Left ventricle myocardium inferior (tissue), 1 donor: ENCODE measurements at places on chromosomes 7 and 10. TPM values are rescaled to one million over a fixed set of nuclear protein-coding genes. Genes with fewer than 3 reads are reported as not detected.

The SUN3 gene
- not detected for total RNA-seq

DNA sequence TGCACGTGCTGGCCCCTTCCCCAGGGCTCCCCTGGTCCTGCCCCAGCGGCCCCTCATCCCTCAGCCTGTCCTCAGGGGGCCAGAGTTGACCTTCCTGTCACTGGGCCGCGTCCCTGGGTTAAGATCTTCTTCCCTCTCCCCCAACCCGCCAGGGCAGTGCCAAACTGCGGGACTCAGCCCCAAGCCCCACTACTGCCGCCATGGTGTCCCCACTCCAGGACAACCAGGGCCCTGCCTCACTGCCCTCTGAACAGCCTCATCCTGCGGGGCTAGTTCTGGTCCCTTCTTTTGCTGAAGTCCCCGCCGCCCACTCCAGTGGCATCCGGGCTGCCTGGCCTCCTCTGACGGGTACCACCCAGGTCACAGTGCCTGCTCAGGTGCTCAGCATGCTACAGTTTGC lies 37.5 kb downstream of the UNCX start:
- no peaks in the 10 kb centered on the region for H3K36me3 ChIP-seq
- no peak overlapping the region for H3K27ac ChIP-seq
- DNase-seq = no peak
- H3K4me1 ChIP-seq = no peaks in the 10 kb centered on the region
- H3K27me3 ChIP-seq = peaks cover 76% of the 10 kb centered on the region

The CCDC172 gene
- not detected for total RNA-seq

DNA sequence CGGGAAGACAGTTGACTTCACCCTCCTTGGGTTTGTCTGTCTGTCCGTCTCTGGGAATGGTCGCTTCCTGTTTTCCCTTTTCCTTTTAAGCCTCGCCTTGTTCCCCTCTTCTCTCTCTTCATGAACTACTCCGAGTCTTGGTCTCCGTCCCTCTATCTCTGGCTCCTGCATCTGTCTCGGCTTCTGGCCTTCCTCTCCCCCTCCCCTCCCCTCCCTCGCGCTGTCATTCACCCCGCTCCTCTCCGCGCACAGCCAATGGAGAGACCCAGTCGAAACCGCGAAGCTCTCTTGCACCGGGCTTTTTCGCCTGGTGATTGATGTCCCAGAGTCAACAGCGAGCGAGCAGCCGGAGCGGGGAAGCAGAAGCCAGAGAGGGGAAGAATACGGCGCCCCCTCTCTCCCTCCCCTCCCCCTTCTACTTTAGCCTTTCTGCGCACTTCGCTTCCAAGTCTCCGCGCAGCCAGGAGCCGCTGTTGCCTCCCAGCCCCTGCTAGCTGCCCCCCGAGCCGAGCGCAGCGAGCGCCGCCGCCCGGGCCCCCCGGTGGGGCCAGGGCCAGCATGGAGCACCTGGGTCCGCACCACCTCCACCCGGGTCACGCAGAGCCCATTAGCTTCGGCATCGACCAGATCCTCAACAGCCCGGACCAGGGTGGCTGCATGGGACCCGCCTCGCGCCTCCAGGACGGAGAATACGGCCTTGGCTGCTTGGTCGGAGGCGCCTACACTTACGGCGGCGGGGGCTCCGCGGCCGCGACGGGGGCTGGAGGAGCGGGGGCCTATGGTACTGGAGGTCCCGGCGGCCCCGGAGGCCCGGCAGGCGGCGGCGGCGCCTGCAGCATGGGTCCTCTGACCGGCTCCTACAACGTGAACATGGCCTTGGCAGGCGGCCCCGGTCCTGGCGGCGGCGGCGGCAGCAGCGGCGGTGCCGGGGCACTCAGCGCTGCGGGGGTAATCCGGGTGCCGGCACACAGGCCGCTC lies at the start of gene TLX1:
TLX1 (plus strand) TSS at position 317 of the 978 bp plus-strand sequence; CDS start at position 559, 242 bp downstream.
- H3K27me3 ChIP-seq = peaks cover 100% of the 10 kb centered on the region
- no peak within 1 kb of the TSS for H3K27ac ChIP-seq
- H3K36me3 ChIP-seq = no peaks in the 10 kb centered on the region
- H3K4me3 ChIP-seq = peak within 1 kb of the TSS; percentile 61

The CTTNBP2 gene
- total RNA-seq = 1.2 TPM

GRCh38 chr7:102248456-102249395 lies 37.9 kb upstream of the SH2B2 start:
- peaks cover 54% of the 10 kb centered on the region for H3K36me3 ChIP-seq
- no peak overlapping the region for H3K27ac ChIP-seq
- no peak overlapping the region for H3K4me3 ChIP-seq
- no peaks in the 10 kb centered on the region for H3K4me1 ChIP-seq

- no peaks in the 10 kb centered on the region for H3K36me3 ChIP-seq
- H3K4me3 ChIP-seq = no peak overlapping the region
- H3K4me1 ChIP-seq = no peaks in the 10 kb centered on the region
- H3K27me3 ChIP-seq = peaks cover 38% of the 10 kb centered on the region
- H3K27ac ChIP-seq = no peak overlapping the region
- DNase-seq = no peak
Observed at GRCh38 chr7:157785486-157786186, 448.8 kb downstream of the DNAJB6 start.

GRCh38 chr7:65812281-65812680 lies 60.6 kb upstream of the VKORC1L1 start:
- no peaks in the 10 kb centered on the region for H3K36me3 ChIP-seq
- H3K27ac ChIP-seq = no peak overlapping the region
- H3K4me1 ChIP-seq = no peaks in the 10 kb centered on the region
- DNase-seq = no peak

The TMEM72 gene
- total RNA-seq = not detected

The SFTPD gene
- 0.49 TPM for total RNA-seq

The TFPI2 gene
- 1.5 TPM for total RNA-seq

- no peaks in the 10 kb centered on the region for H3K27me3 ChIP-seq
- no peaks in the 10 kb centered on the region for H3K36me3 ChIP-seq
- H3K4me1 ChIP-seq = peaks cover 6% of the 10 kb centered on the region
- no peak for DNase-seq
- H3K4me3 ChIP-seq = no peak overlapping the region
- H3K27ac ChIP-seq = no peak overlapping the region
Observed at GRCh38 chr10:122281018-122281626, 10.0 kb downstream of the BTBD16 start.

- H3K27me3 ChIP-seq = no peaks in the 10 kb centered on the region
- no peak overlapping the region for H3K27ac ChIP-seq
- H3K36me3 ChIP-seq = no peaks in the 10 kb centered on the region
- H3K4me1 ChIP-seq = no peaks in the 10 kb centered on the region
Observed at GRCh38 chr7:100007887-100008286, 7.5 kb upstream of the ZKSCAN1 start.

DNA sequence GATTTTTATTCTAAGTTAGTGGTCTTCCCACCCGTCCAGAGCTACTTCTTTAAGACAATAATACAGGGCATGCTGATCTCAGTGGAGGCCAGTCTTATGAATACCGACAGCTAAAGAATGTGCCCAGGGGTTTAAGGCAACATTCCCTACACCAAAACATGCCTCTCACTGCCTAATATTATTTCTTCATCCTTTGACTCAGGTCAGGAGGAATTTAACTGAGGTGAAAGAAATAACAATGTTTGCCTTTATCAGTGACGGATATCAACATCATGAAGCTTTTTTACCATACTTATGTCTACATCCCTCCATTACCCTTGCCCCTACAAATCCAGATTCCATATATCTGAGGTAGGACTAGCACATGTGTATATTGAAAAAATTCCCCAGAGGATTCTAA lies 33.3 kb upstream of the TES start:
- H3K4me1 ChIP-seq = no peaks in the 10 kb centered on the region
- no peak overlapping the region for H3K4me3 ChIP-seq
- no peaks in the 10 kb centered on the region for H3K27me3 ChIP-seq
- DNase-seq = no peak

The TMEM130 gene
- not detected for total RNA-seq

- H3K4me1 ChIP-seq = peaks cover 26% of the 10 kb centered on the region
- H3K36me3 ChIP-seq = no peaks in the 10 kb centered on the region
- no peak for DNase-seq
- H3K4me3 ChIP-seq = no peak overlapping the region
Observed at GRCh38 chr7:111392294-111392693, 170.0 kb downstream of the IMMP2L start.

DNA sequence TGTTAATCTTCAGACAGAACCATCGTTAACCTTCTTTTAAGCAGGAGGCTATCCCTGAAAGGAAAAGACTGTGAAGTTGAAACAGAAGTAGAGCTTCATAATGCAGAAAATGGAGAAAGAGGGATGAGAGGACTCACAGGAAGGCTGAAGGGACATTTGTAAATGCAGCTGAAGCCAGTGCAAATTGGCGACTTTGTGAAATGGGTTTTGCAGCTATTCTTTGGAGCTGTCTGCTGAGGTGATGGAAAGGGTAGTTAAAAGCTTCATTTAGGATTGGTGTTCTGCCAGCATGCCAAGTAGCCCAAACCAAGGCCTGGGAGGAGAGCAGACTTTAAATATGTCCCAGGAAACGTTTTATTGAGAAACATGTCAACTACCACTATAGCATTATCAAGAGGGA lies 122.7 kb downstream of the INSYN2A start:
- H3K4me3 ChIP-seq = no peak overlapping the region
- no peaks in the 10 kb centered on the region for H3K4me1 ChIP-seq
- H3K27ac ChIP-seq = no peak overlapping the region
- H3K27me3 ChIP-seq = no peaks in the 10 kb centered on the region
- peaks cover 58% of the 10 kb centered on the region for H3K36me3 ChIP-seq

The OR2A5 gene
- total RNA-seq = not detected

DNA sequence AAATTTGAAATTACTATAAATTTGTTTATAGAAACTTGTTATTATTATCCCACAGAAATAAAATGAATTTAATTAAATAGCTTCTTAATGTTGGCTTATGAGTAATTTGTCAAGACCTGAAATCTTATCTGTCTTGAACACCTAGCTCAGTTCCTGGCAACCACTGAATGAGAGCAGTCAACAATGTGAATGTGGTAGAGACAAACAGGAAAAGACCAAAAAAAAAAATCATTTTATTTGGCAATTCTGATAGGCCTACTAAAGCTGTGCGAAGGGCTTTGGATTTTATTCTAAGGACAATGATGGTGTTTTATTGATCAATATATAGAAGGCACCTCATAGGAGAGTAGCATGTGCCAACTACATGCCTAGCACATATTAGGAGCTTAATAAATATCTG lies 127.8 kb upstream of the RSU1 start:
- no peak overlapping the region for H3K4me3 ChIP-seq
- peaks cover 11% of the 10 kb centered on the region for H3K4me1 ChIP-seq
- no peaks in the 10 kb centered on the region for H3K36me3 ChIP-seq
- no peaks in the 10 kb centered on the region for H3K27me3 ChIP-seq

The HMX2 gene
- total RNA-seq = not detected

- H3K4me1 ChIP-seq = peaks cover 24% of the 10 kb centered on the region
- H3K36me3 ChIP-seq = no peaks in the 10 kb centered on the region
- DNase-seq = no peak
- H3K4me3 ChIP-seq = no peak overlapping the region
- no peak overlapping the region for H3K27ac ChIP-seq
- no peaks in the 10 kb centered on the region for H3K27me3 ChIP-seq
Observed at GRCh38 chr10:672203-672602, 17.3 kb downstream of the DIP2C start.

- no peaks in the 10 kb centered on the region for H3K4me1 ChIP-seq
- no peak overlapping the region for H3K4me3 ChIP-seq
- H3K27ac ChIP-seq = no peak overlapping the region
Observed at GRCh38 chr7:50474382-50475160, 24.4 kb upstream of the FIGNL1 start.

DNA sequence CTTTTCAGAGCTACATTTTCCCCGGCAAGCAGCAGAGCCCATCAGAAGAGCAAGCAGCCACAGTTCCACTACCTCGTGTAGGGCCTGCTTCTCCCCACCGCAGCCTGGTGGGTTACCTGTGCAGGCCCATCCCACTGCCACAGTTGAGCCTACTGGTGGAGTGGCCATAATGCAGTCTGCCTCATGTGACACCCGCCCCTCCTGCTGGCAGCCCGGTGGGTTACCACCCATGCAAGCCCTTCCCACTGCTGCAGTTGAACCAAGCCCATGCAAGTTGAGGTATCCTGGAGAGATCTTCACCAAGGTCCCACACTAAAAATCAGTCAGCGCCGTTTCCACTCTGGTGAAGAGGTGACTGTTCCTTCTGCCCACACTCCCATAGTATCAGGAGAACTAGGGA lies 32.1 kb upstream of the CNNM1 start:
- DNase-seq = no peak
- H3K27me3 ChIP-seq = peaks cover 27% of the 10 kb centered on the region
- H3K27ac ChIP-seq = no peak overlapping the region
- H3K36me3 ChIP-seq = no peaks in the 10 kb centered on the region
- H3K4me3 ChIP-seq = no peak overlapping the region

The GPR85 gene
- total RNA-seq = 0.69 TPM

GRCh38 chr10:24561453-24561852 lies 162.2 kb downstream of the ARHGAP21 start:
- H3K36me3 ChIP-seq = no peaks in the 10 kb centered on the region
- H3K4me1 ChIP-seq = peaks cover 10% of the 10 kb centered on the region
- no peaks in the 10 kb centered on the region for H3K27me3 ChIP-seq

GRCh38 chr7:151757274-151757673 lies 119.6 kb downstream of the PRKAG2 start:
- no peak for DNase-seq
- no peaks in the 10 kb centered on the region for H3K36me3 ChIP-seq
- no peaks in the 10 kb centered on the region for H3K27me3 ChIP-seq
- H3K4me1 ChIP-seq = peaks cover 38% of the 10 kb centered on the region
- no peak overlapping the region for H3K27ac ChIP-seq
- H3K4me3 ChIP-seq = no peak overlapping the region

The RPP38 gene
- 9.9 TPM for total RNA-seq

GRCh38 chr10:26216585-26217395 lies at the start of gene GAD2:
GAD2 (plus strand) TSS chr10:26216774; CDS start chr10:26216810, 36 bp downstream.
- no peaks in the 10 kb centered on the region for H3K36me3 ChIP-seq
- peaks cover 99% of the 10 kb centered on the region for H3K27me3 ChIP-seq
- peaks cover 37% of the 10 kb centered on the region for H3K4me1 ChIP-seq

DNA sequence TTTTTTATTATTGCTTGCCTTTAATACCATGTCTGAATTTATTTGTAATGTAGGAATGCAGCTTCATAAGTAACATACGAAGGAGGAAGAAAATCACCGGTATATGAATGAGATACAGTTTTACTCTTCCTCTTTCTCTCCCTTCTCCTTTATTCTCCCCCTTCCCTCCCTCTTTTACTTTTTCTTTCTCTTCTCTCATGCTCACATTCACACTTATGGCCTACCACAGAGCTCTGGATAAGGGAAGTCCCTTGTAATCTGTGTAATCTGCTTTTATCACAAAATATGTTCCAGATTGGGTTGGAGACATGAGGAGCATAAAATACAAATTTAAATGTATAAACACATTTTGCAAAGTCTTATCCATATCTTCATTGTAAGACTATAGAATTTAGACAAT lies 59.4 kb downstream of the MDFIC start:
- H3K4me1 ChIP-seq = peaks cover 70% of the 10 kb centered on the region
- H3K27ac ChIP-seq = peak overlapping the region; percentile 20
- no peak overlapping the region for H3K4me3 ChIP-seq
